ENCODE measurements at places on chromosomes 2 and 18.
A peak's percentile ranks its signal among the peaks of the same experiment; 100 is the strongest.

- DNase-seq: no peak
Measured at GRCh38 chr2:174590928-174591648, 6.5 kb downstream of the WIPF1 start.

- no peak for DNase-seq
Measured at GRCh38 chr2:217798191-217798590, 204.6 kb downstream of the TNS1 start.

DNA sequence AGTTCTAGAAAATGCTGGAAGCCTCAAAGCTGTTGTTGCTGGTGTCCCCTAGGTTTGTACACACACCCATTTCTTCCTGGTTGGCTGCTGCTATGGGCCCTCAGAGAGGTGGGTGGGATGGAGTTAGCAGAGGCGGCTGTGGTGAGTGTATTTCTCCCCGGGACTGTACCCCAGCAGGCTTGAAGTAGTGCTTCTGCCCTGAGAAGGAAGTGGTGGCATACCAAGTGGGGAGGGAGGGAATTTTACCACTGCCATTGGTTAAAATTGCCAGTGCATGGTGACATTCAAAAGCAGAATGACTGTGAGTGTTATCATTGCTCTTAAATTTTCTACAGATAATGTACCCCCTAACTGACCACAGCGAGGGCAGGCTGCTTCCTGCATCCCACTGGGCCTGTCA lies 125.6 kb upstream of the CAPN13 start:
- no peak for DNase-seq

GRCh38 chr2:84781942-84782716 lies 98.8 kb downstream of the TRABD2A start:
- peak; percentile 65 for DNase-seq

DNA sequence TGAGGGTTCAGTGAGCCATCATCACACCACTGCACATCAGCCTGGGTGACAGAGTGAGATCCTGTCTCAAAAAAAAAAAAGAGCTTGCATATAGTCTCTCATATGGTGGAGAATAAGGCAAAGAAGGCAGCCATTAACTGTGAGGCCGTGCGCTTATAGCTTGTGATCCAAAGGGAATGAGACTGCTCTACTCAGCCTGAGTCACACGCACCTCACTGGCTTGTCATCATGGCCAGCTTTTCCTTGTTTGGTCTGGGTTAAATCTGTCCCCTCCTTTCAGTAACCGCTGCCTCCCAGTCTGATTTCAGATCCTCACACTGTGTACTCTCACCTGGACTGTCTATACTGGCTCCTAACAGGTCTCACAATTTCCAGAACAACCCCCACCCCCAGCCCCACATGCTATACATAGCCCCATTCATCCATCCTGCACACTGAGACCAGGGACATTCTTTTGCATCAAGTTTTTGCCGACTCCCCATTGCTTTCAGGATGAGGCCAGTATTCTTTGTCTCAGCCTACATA lies 35.3 kb upstream of the ANKRD44 start:
- no peak for DNase-seq

All from activated CD8-positive, alpha-beta memory T cell treated with anti-CD3 and anti-CD28 coated beads, Interleukin-2, amount 50 U/mL, for 4 hours (primary cell).